ENCODE measurements at places on chromosomes 3 and 15.

DNA sequence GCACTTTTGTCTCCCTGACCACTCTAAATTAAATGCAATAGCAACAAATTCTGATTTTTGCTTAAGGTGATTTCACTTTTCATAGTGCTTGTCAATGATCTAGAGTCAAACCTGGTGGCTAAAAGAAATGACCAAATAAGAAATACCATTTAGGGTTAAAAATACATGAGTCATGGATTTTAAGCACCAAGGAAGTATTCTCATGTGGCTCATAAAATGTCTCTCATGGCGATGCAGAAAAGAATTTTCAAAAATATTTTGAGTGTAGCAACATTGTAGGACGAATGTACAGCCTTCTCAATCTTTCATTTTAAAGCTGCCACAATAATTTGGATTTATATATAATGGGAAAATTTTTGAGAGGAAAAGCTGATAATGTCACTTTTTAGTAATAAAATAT lies 193.6 kb downstream of the EPHA3 start:
- no peak for DNase-seq

- no peak for DNase-seq
These were observed 121.7 kb downstream of the ZMAT3 start for GRCh38 chr3:178949896-178950295.

DNA sequence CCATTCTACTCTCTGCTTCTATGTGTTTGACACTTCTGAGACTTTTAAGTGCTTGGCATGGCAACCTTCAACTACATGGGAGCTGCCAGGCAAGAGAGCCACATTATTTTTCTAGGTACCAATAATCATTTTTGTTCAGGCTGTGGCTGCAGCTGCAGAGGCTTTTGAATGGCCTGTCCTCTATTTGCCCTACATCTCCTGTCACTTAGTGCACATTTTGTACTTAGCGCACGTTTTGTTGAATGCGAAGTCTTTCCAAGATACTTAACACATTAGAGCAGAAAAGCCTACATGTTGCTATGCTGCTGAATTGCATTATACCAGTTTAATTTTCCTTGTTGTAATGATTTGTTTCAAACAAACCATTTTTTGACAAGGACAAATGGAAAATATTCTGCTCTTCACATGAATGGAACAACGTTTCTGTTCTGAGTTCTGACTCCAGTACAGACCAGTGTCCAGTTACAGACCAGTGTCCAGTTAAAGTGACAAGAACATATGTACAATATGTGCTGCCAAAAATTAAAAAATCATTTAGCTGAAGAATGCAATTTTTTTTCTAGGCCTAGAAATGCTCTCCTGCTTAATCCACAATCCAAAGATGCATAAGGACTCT lies 113.9 kb downstream of the ABI3BP start:
- no peak for DNase-seq

GRCh38 chr3:123021388-123021787 lies 6.2 kb downstream of the SEMA5B start:
- DNase-seq, result no peak

DNA sequence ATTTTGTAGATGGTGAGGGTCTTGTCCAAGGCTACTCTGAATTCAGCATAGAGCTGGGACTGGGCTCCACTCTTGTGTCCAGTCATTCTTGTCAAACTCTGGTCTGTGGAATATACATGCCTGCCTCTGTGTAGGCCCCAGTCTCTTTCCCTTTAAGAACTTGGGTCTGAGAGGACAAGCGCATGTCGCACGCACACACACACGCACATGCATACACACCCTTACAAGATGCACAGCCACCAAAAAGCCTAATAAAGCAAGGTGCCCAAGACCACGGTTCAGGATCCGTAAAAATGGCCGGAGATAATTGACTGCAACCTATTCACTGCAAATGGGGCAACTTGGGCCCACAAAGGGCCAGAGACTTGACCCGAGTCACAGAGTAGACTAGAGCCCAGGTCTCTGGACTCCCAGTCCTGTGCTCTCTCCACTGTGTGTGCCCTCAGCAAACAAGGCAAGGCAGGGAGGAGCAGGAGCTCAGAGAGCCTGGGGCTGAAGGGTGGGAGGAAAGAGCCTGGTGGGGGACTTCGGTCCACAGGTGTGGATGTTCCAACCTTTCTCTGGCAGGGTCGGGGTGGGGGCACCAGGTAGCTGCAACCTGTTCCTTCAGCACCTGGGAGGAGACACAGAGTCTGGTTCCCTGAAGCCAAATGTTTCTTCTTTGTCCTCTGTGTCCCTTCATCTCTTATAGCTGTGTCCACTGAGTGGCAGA lies 914 bp upstream of the PAQR5 start:
- DNase-seq, result no peak

DNA sequence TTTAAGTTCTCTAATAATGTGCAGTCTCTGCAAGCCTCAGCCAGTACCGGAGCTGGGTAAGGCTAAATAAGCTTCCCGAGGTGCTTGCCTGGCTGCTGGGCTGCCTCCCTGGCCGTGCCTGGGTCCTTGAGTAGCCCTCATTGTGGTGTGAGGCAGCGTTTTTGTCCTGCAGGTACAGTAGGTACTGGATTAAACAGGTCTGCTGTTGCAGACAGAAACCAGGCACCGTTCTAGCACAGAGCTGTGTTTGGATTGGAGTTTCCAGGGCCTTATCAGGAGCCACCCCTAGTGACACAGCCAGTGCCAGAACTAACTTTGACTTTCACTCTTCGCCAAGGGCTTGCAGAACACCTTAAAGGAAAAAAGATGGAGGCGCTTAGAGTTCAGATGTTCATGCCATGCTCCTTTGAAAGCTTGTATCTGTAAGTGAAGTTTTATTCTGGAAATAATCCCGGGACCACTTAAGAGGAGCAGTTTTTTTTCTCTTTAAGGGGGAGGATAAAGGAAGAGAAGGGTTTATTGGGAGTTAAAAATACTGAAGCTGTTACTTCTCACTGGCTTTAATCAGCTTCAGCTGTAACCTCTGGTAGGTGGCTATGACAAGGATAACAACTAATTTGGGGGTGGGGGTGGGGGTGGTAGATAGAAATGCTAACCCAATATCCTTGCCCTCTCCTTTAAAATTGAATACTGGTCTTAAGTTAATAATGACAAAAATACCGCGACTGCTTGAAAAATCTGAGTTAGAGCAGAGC lies 126.8 kb downstream of the MITF start:
- no peak for DNase-seq

DNA sequence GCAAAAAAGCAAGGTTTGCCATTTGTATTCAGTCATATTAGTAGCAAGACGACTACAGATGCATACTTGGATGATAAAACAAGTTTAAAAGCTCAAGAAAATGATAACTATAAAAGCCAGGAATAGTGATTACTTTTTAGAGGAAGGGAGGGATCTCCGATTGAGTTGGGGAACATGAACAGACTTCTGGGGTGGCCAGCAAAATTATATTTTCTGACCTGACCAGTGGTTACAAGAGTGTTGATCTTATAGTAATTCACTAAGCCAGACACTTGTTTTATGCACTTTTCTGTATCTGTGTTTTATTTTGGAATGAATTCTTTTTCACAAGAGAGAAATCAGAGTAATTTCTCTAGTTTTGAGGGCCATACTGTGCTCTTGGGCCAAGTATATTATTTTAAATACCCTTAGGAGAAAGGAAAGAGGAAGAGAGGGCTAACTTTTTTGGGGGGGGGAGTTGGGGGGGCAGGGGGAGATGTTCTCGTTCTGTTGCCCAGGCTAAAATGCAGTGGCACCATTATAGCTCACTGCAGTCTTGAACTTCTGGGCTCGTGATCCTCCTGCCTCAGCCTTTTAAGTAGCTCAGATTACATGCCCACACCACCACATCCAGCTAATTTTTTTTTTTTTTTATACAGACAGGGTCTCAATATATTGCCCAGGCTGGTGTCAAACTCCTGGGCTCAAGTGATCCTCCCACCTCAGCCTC lies 57.3 kb downstream of the TGFBR2 start:
- no peak for DNase-seq

DNA sequence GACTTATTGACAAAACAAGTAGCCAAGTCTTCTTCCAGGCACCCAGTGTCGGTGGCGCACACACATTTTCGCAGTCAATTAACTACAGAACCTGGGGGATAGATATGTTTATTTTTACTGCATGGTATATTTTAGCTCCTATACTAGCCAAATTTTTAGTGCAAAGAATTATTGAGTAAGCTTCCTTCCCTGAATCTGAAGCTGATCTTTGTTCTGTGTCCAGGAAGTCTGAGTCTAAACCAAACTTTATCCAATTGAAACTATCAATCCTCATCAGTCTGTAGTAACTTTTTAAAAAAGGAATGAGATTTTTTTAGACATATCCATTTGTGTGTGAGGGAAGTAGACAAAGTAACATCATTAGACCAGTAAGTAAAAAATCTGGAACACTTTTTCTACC lies 133.1 kb downstream of the GADL1 start:
- DNase-seq, result no peak

DNA sequence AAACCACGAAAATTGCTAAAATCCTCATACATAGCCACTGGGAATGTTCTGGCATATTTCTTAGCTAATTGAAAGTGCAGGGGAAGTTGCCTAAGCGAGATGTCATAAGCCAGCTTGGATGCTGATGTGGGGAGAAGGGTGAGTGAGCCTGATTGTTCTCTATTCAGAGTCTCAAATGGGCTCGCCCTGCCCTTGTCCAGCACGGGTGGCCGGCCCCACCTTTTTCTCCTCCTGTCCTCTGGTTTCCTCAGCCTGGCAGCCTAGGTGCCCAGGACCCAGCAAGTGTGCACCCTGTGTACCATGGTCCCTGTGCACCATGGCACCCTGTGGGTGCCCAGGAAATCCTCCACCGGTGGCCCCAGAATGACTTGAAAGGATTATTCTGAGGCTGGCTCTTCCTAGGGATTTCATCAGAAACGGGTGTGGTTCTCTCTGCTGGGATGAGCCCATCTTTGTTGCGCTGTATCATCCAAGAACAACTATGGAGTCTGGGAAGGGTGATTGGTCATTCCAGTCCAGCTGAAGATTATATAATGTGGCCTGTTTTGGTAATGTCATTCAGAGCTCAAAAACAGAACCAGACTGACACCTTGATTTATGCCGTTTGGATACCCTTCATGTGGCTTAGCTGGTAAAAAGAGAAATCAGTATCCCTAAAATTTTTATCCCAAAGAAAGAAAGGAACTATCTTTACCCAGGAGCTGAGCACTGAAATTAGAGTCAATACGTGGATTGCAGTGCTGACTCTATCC lies 150.8 kb upstream of the BHLHE40 start:
- DNase-seq, result no peak

- no peak for DNase-seq
These were observed 115.9 kb upstream of the LPP start for GRCh38 chr3:188037965-188038581.

DNA sequence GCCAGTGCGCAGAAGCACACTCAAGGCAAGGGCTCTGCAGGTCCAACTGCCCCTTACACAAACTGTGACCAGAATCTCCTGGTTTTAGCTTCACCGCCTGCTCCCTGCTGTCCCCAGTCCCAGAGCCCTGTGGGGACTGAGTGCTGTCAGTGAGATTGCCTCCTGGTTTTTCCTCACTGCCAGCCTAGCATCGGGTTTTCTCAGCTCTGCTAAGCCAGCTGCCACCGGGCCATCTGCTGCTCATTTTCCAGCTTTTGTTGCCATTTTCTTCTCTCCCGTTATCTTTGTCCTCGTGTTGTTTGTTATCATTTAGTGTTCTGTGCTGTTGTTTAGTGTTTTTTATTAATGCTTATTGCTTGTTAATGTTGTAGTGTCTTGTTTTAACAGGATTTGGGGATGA lies 79.5 kb upstream of the BLM start:
- no peak for DNase-seq

DNA sequence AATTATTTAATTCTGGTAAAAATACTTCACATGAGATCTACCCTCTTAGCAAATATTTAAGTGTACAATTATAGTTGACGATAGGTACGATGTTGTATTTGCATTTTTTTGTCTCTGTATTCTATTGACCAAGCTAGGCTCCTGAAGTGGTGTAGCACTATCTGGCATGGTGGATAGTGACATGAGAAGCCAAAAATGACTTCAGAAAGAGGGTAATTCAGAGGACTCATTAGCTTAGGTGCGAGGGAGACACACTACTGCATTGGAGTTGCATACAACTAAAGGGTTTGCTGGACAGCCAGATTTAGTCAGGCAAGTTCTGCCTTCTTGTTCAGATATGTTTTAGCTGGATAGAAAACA lies 50.6 kb downstream of the KBTBD8 start:
- DNase-seq, result no peak
